ENCODE measurements at places on chromosomes 12 and 14.
A peak's percentile ranks its signal among the peaks of the same experiment; 100 is the strongest.

GRCh38 chr14:66572826-66573225, 64.9 kb downstream of the GPHN start:
- no peak for DNase-seq

DNA sequence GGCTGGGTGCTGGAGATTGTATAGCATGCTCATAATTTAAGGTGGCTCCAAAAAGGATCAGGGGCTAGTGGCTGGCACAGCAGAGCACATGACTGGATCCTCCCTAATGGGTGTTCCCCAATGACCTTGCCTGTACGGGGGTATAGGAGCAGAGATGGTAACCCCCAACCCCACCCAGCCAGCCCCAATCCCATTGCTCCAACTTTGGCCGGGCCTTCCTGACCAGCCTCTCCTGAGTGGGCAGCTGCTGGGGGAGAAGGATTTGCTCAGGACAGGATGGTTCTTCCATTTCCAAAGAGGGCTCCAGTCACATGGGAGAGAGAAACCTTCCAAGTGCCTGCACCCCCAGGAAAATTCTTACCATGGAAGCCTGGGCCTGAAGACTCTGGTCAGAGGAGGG, 15.3 kb upstream of the NR4A1 start:
- no peak for DNase-seq

GRCh38 chr12:11705010-11705409, 55.5 kb downstream of the ETV6 start:
- no peak for DNase-seq

GRCh38 chr14:23123419-23123818, 4.4 kb upstream of the CEBPE start:
- DNase-seq, result no peak

- no peak for DNase-seq
These were observed 41.6 kb downstream of the SCN8A start for GRCh38 chr12:51632623-51633022.

- DNase-seq, result peak; percentile 61
These were observed at the start of gene RIPK3 for GRCh38 chr14:24339284-24340151. RIPK3 (minus strand) TSS chr14:24339991; CDS start chr14:24339826, 165 bp downstream.

- DNase-seq, result no peak
These were observed 25.6 kb upstream of the NFYB start for GRCh38 chr12:104163631-104164030.

DNA sequence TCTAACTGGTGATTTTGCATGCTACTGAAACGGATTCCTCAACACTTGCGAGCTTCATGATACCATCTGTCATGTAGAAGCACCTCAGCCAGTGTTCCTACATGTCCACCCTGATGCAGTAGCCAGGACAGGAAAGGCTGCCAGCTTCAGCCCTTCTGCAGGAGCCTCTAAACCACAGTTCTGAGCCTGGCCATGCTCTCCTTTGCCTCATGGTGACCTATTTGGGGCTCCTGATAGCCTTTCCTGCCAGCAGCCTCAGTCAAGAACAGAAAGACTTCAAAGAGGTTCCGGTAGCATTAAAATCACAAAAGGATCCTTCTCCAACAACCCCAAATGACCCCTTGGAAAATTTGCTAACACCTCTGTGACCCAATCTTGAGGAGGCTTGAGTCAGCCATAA, 96.0 kb downstream of the CNTN1 start:
- no peak for DNase-seq

- no peak for DNase-seq
These were observed 33.8 kb downstream of the CCDC38 start for GRCh38 chr12:95908573-95908972.

GRCh38 chr14:94893411-94894160, 123.7 kb upstream of the GSC start:
- no peak for DNase-seq

GRCh38 chr14:70972107-70972976, 65.1 kb downstream of the PCNX1 start:
- peak; percentile 77 for DNase-seq

DNA sequence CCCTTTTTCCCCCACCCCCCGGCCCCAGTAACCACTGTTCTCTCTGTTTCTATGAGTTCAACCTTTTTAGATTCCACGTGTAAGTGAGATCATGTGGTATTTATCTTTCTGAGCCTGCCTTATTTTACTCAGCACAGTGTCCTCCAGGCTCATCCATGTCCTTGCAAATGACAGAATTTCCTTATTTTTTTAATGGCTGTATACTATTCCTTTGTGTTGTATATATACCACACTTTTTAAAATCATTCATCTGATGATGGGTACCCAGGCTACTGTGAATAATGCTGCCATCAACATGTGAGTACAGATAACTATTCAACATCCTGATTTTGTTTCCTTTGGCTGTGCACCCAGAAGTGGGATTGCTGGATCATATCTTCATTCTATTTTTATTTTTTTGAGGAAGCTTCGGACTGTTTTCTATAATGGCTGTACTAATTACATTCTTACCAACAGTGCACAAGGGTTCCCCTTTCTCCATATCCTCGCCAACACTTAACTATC, 54.7 kb downstream of the DDX51 start:
- no peak for DNase-seq

GRCh38 chr12:55658635-55659391, 22.1 kb downstream of the OR10P1 start:
- DNase-seq, result no peak

DNA sequence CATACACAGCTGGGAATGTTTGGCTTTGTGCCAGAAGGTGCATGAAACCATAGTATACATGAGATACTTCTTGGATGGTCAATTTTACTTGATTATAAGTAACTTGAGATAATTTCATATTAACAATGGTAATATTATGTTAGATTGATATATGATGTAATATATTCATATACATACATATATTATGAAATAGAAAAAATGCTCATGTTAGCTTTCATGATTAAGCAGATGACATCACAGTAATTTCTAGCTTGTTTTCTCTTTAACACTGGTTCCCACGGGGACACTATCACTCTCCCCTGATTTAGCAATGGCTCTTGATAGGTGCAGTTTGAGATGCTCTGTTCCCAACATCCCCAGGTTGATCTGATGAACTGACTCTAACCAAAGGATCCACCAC, 35.4 kb upstream of the NTF3 start:
- no peak for DNase-seq

- no peak for DNase-seq
These were observed 210.6 kb upstream of the EGLN3 start for GRCh38 chr14:34161351-34162082.

GRCh38 chr12:109553906-109554500, 19.3 kb downstream of the MMAB start:
- DNase-seq, result no peak

DNA sequence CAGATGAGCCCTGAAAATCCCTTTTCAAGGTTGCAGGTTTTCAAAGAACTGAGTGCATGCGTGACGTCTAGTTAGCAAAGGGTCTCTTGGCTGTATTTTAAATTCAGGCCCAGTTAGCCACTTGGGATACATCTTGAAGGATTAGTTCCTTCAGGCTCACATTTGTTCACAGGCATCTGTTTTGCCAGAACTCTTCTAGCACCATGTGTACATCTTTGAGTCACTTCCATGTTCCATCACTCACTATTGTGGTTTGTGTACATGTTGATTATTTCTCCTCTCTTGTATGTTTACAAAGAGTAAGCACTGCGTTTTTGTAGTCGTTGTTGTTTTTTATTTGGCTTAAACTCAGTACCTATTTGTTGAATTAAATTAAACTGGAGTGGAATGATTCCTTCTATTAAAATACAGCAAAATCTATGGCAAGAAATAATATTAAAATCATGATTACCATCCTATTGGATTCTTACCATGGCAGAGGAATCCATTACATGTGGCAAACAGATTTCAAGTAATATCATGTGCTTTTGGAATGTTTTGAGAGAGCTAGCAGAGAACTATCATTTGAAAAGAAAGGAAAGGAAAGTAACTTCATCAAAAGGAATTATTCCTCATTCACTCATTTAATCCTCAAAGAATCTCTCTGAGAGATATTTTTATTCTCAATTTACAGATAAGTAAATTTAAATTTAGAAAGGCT, 438.9 kb upstream of the FAR2 start:
- no peak for DNase-seq

DNA sequence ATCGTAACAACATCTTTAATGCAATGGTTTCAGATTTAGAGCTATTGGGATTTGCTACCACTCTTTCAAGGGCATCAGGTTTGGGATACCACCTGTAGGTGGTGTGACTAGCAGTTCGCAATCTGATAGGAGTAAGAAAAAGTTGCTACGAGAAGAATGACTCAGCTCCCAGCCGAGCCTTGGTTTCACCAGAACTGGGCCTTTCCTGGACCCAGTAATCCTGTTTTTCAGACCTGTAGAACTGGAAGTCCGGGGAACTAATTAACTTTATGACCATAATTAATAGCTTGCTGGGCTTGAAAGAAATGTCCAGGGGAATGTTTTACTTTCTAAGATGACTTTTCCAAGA, 770 bp downstream of the ABHD4 start:
- DNase-seq, result peak; percentile 40

- DNase-seq, result no peak
These were observed 5.7 kb downstream of the TTC6 start for GRCh38 chr14:37600880-37601741.

GRCh38 chr12:103524238-103524875, 28.6 kb upstream of the C12orf42 start:
- DNase-seq, result no peak

- no peak for DNase-seq
These were observed 34.3 kb downstream of the MYO1H start for GRCh38 chr12:109382031-109382430.

- no peak for DNase-seq
These were observed 33.3 kb upstream of the ITPK1 start for GRCh38 chr14:93148979-93149378.

GRCh38 chr12:9673404-9674225, 4.1 kb downstream of the CLEC2D start:
- DNase-seq, result no peak

GRCh38 chr14:96722736-96723135, 74.4 kb upstream of the VRK1 start:
- no peak for DNase-seq

- no peak for DNase-seq
These were observed 140.3 kb downstream of the SLC38A6 start for GRCh38 chr14:61121355-61121787.

- DNase-seq, result no peak
These were observed 22.7 kb upstream of the EID3 start for GRCh38 chr12:104280717-104281458.

DNA sequence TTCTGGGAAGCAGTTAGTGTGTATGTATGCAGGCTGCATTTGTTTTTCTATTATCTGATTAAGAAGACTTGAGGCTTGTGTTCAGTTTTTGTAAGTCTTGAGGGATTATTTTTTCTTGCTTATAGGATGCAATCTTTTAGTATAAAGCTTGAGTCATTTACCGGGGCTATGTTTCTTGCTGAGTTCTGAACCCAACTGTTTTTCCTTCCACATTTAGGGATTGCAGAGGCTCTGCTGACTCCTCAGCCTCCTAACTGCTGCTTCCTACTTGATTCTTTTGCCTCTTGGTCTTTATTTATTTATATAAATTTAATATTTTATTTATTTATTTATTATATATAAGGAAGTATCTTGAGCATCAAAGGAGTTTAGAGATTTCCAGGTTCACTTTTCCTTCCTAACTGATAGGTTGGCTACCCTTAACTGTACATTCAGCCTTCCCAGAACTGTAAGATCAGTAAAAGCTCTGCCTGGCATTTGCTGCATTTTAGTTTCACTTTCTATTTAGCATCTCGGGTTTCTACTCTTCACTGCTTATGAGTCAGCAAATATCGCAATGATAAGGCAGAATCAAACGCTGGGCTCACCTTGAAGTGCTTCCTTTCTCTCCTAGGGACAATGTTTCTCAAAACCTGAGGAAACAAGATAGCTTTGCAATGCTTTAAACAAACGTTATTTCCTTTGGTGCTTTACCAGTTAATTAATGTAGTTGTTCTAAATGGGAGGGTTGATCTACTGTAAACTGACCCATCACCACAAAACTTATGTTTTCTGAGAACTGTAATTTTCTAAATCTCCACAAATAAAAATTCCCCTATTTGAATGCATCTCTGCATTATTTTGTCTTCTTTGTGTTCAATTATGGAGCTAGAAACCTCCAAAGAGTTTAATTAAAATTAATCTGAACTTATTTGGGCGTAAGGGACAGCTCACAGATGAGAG, 1183.7 kb upstream of the TMEM132C start:
- peak; percentile 2 for DNase-seq

GRCh38 chr12:79262938-79263337, 398.4 kb downstream of the SYT1 start:
- no peak for DNase-seq

GRCh38 chr14:87483271-87484260, 509.4 kb downstream of the GALC start:
- no peak for DNase-seq

- DNase-seq, result no peak
These were observed 166.7 kb downstream of the SLC38A4 start for GRCh38 chr12:46659032-46659650.

DNA sequence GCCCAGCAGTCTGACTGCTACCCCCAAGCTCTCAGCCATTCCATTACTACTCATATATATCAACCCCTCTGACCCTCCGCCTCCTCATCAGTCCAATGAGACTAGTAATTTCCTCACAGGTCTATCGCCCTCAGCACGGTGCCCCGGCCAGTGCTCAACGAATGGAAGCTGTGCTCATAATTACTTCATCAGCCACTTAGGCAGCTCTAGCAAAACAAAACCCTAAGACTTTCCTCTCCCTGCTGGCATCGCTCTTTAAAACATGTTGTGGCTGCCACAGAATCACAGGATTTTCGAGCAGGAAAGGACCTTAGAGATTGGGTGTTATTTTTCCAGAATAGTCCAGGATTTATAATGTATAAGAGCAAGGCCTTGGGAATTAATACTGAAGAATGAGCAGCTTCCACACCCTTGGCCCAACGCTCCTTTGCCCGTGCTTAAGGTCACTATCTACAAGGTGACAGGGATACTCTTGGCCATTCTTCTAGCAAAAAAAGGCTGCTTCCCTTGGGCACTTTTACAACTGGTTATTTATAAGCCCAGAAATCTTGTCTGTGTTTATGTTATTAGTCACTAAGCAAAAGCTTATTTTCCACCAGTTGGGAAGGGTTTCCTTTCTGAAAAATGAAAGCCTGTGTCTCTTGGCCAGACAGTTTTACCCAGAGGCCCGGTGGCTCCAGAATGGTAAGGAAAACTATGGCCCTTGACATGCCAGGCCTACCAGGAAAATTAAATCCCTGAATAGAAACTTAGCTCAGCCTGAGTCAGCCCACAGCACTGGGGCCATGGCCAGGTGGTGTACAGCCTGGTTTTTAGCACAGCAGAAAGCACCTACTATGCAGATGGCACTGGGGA, 47.9 kb downstream of the NUAK1 start:
- no peak for DNase-seq

GRCh38 chr14:90344331-90345238, 12.8 kb upstream of the NRDE2 start:
- DNase-seq, result no peak

DNA sequence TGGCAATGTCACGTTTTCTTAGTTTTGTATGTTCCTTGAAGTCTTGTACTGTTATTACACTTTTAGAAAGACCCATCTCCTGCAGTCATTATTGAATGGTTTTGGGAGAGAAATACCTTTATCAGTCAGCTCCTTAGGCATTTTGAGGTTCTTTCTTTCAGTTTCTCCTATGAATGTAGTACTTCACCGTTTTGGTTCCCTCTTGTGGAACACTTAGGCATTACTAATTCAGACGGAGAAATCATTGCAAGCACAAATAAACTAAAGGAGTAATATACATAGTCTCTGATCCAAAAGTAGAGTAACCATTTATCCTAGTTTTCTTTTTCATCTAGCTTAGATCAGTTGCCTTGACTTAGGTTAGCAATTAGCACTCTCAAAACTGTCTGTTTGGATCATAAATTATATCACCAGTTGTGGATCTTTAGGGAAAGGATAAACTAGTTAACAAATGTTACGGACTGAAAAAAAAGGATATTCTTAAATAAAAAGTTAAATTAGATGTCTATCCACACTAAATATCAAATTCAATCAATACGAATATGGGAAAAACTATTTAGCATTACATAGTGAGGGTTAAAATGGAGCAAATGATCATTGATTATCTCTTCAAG, 1538.3 kb upstream of the SEL1L start:
- no peak for DNase-seq
